Activated T-helper 17 cell treated with anti-CD3 and anti-CD28 coated beads, Interleukin-2, amount 50 U/mL, for 72 hours (primary cell): ENCODE measurements at places on chromosomes 6 and 20.
A peak's percentile ranks its signal among the peaks of the same experiment; 100 is the strongest.

DNA sequence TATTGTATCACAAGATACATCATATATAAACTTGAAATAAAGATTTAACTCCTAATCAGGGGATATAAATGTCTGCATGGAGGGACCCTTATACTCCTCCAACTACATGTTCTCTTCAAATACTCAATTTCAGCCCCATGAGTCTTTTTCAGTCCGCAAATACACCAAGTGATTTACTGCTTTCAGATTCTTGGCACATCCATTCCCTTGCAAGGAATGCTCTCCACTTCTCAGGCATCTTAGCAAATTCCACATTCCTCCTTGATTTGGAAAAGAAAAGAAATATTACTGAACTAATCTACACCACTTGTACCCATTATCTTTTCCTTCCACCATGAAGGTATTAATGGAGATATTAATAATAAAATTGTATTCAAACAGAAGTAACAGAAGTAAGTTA, 999.4 kb upstream of the GJE1 start:
- no peaks in the 10 kb centered on the region for H3K27me3 ChIP-seq
- no peak overlapping the region for H3K4me3 ChIP-seq
- no peak overlapping the region for H3K27ac ChIP-seq
- H3K36me3 ChIP-seq, result no peaks in the 10 kb centered on the region
- ATAC-seq, result no peak

- no peaks in the 10 kb centered on the region for H3K27me3 ChIP-seq
- H3K27ac ChIP-seq, result no peak overlapping the region
- H3K4me1 ChIP-seq, result peaks cover 27% of the 10 kb centered on the region
- H3K4me3 ChIP-seq, result no peak overlapping the region
- H3K36me3 ChIP-seq, result no peaks in the 10 kb centered on the region
These were observed 32.3 kb downstream of the UST start for GRCh38 chr6:148779142-148779562.

- peak overlapping the region; percentile 50 for H3K4me3 ChIP-seq
- H3K36me3 ChIP-seq, result no peaks in the 10 kb centered on the region
- no peaks in the 10 kb centered on the region for H3K27me3 ChIP-seq
These were observed 29.2 kb downstream of the AFDN start for GRCh38 chr6:167855825-167856425.

DNA sequence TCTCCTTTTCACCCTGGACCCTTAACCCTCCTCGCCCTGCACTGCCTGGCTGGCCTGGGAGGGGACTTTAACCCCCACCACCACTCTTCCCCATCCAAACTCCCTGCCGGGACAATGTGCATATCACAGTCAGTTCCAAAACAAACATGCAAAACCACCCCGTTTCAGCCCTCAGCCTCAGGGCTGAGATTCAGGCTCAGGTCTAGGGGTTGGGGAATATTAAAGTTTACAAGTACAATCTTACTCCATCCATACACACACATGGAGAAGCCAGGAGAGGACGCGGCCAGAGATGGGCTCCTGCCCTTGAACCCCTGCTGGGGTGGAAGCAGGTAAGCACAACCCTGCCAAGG, 534 bp downstream of the KIAA1755 start:
- H3K4me3 ChIP-seq, result no peak overlapping the region
- no peak overlapping the region for H3K27ac ChIP-seq
- H3K36me3 ChIP-seq, result no peaks in the 10 kb centered on the region
- no peak for ATAC-seq

GRCh38 chr20:48616481-48616880, 211.3 kb downstream of the PREX1 start:
- peaks cover 10% of the 10 kb centered on the region for H3K4me1 ChIP-seq
- no peaks in the 10 kb centered on the region for H3K36me3 ChIP-seq
- no peak for ATAC-seq

DNA sequence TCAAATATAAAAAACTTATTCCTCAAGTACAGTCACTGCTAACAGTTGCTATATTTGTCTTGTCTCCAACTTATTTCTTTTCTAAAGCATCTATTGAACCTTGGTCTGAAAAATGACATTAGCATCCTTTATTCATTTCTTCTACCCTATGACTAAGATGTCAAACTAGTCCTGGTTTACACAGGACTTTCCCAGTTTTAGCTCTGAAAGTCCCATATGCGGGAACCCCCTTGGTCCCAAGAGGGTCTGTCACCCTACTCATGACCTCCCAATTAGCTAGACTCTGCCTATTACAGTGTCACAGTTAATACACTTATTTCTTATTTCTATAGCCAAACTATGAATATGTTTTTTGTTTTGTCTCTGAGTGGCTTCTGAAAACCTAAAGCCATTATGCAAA, 37.1 kb downstream of the PLEKHG1 start:
- H3K27ac ChIP-seq, result peak overlapping the region; percentile 21
- peak; percentile 34 for ATAC-seq
- peaks cover 31% of the 10 kb centered on the region for H3K4me1 ChIP-seq
- H3K4me3 ChIP-seq, result peak overlapping the region; percentile 34
- H3K36me3 ChIP-seq, result no peaks in the 10 kb centered on the region
- no peaks in the 10 kb centered on the region for H3K27me3 ChIP-seq
